ENCODE measurements at places on chromosomes 5 and 9.

DNA sequence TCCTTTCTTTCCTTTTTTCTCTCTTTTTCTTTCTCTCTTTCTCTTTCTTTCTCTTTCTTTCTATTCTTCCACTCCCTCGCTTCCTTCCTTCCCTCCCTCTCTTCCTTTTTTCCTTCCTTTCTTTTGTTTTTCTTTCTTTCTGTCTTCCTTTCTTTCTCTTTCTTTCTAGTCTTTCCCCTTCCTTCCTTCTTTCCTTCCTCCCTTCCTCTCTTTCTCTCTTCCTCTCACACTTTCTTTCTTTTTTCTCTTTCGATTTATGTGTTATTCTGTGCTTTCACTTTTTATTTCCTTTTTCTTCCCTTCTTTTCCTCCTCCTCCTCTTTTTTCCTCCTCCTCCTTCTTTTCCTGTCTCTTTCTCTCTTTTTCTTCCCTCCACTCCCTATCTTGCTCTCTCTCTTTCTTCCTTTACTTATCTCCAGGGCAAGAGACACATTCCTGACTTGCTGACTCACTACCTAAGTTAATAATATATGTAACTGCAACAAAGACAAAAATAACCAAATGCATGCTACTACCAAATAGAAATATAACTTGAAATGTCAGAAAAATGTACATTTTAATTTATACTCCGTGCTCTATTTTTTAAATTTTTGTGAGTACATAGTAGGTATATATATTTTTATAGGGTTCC is 445.5 kb downstream of the GABRG2 start:
- no peak for DNase-seq

DNA sequence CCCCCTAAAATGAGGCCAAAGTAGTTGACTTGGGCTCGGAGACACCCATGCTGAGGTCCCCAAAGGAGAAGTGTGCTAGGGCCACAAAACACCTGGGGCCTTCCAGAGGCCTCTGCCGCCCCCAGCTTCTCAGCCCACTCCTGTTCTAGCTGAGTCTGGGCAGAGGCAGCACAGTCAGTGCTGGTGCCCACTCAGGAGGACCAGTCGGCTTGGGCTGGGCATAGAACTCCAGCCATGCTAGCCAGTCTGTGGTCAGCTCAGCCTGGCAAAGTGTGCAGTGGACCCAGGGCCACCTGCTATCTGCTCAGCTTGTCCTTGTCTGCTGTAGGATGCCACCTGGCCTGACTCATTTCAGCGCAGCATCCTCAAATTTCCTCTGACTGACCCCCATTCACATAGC is 254.6 kb downstream of the FSTL4 start:
- no peak for DNase-seq

DNA sequence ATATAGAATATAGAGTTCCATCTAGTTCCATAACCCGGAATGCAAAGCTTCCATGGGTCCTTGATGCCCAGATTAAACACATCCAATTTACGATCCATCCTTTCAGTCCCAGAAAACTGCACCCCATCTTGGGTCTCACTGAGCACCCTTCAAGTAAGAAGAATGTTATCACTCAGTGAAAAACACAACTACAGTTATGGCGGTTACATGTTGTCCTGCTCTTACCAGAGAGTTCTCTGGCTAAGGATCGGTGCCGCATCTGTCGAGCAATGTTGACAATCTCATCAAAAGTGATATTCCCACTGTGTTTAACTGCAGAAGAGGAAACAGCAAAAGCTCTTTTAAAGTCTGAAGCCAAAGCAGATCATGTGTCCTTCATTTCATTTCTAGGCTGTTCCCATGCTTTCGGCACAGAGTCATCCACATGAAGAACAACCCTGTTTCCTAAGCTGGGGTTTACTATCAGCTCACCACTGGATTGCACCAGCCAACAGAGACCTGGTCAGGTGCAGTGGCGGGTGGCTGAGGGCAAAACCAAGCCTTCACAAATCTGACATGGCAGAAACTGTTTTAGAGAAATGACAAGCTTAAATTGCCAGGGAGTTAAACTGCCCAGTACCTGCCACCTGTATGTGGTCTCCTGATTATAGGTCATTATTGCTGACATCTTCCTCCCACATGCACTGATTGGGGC is 2.9 kb downstream of the RPL12 start:
- DNase-seq = no peak

GRCh38 chr5:8462565-8462964 is 593.6 kb downstream of the MTRR start:
- no peak for DNase-seq

DNA sequence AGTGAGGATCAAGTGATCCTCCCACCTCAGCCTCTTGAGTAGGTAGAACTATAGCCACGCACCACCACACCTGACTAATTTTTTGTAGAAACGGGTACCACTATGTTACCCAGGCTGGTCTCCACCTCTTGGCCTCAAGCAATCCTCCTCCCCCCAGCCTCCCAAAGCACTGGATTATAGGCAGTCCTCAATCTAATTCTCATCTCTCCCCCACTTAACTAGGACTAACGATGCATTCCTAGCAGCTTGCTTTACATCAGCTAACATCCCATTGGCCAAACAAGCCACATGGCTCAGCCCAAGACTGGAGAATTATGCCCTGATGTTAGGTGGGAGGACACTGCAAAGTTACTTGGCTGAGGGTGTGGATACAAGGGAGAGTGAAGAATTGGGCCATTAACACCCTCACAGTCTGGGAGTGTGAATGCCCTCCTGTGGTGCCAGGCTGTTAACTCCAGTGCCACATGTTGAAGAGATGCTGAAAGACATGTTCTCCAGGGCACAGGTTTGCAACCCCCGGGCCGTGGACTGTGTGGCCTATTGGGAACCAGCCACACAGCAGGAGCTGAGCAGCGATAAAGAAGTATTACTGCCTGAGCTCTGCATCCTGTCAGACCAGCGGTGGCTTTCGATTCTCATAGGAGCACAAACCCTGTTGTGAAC is 5.3 kb upstream of the ZNF367 start:
- no peak for DNase-seq

DNA sequence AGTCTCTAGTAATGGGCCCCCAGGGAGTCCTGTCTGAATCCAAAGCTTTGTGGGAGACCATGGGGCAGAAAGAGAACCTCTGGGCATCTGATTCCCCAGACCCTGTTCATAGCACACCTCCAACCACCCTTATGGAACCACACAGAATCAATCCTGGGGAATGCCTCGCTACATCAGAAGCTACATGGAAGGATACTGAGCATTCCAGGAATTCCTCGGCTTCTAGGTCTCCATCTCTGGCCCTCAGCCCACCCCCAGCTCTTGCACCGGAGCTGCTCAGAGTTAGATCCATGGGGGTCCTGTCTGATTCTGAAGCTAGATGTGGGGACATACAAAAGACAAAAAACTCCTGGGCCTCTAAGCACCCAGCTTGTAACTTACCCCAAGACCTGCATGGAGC is 28.4 kb downstream of the VCP start:
- DNase-seq = no peak

Measured in CD4-positive, alpha-beta T cell treated with Interleukin-21 for 1 hour (primary cell).